ENCODE measurements at places on chromosomes 11 and 22. TPM values are rescaled to one million over a fixed set of nuclear protein-coding genes. Genes with fewer than 3 reads are reported as not detected.

GRCh38 chr22:47718337-47718736, 955.9 kb downstream of the TBC1D22A start:
- DNase-seq = no peak

DNA sequence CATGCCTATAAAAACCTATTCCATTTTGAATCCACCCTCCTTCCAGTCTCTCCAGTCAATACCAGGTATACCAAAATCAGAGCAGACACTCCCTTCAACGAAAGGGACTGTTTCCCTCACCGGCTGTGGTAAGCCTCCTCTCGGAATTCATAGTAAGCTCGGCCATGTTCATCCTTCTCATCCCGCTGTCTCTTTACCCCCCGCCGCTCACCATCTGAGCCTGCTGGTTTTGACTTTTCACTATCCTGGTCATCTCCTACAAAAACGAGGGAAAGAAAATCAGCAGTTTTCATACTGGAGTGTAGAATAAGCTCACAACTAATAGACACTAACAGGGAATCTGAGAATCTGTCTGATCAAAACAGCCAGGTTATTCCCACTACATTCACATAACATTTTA, 3.1 kb downstream of the HNRNPUL2 start:
- DNase-seq = no peak

DNA sequence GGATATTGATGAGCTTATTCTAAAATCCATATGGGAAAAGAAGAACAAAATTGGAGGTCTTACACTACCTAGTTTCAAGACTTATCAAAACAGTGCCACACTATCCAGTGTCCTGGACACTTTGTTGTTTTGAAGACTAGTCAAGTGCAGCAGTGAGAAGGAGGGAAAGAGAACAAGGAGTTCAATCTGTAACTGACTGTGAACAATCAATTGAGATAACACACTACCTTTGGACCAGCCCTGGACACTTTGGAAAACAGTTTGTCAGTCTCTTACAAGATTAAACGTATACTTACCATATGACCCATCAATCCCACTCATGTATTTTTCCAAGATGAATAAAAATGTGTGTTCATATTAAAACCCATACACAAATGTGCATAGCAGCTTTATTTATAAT, 10.0 kb upstream of the CSTF3 start:
- DNase-seq = no peak

DNA sequence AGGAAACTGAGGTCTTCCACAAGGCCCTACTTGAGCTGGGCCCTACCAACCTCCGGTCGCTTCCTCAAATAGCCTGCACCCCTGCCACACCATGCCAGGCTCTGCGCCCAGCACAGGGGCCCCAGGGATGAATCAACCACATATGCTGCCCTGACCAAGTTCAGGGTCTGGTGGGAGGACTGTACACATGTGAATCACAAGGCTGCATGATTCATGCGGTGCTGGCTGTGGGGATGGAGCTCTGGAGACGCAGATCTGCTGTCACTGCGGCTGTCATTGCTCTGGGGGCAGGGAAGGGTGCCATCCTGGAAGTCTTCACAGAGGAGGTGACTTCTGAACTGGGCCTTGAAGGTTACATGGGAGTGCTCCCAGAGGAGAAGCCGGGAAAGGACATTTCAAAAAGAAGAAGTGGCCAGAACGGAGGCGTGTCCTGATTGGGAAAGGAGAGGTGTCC, 21.5 kb downstream of the CYTH4 start:
- no peak for DNase-seq

- no peak for DNase-seq
These were observed 353.7 kb downstream of the MIAT start for GRCh38 chr22:27011133-27011532.

GRCh38 chr11:104837969-104838639, 60.2 kb downstream of the CASP12 start:
- DNase-seq = no peak

- DNase-seq = no peak
These were observed 74.9 kb downstream of the PACSIN2 start for GRCh38 chr22:42939941-42940653.

- DNase-seq = no peak
These were observed 29.8 kb upstream of the NFAM1 start for GRCh38 chr22:42462016-42462415.

- DNase-seq = no peak
These were observed 51.9 kb downstream of the BUD13 start for GRCh38 chr11:116720895-116721294.

- no peak for DNase-seq
These were observed 16.0 kb downstream of the RBM7 start for GRCh38 chr11:114416441-114416961.

- DNase-seq = no peak
These were observed 3.0 kb downstream of the LYVE1 start for GRCh38 chr11:10565493-10565892.

DNA sequence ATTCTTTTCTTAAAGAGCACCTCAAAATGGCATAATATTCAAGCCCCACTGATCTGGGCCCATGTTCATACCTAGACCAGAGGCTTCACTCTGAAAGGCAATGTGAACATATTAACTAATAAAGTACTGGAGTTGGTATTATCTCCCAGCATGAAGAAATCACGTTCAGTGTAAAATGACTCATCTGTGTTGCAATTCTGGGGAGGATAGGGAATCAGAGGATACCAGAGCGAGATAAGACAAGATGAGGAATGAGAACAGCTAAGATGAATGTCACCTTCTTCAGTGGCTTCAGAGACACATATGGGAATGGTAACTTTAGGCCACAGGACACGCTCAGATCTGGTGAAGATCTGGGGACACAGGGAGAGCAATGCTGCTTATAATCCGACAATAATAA, 121.1 kb downstream of the NTM start:
- DNase-seq = no peak

DNA sequence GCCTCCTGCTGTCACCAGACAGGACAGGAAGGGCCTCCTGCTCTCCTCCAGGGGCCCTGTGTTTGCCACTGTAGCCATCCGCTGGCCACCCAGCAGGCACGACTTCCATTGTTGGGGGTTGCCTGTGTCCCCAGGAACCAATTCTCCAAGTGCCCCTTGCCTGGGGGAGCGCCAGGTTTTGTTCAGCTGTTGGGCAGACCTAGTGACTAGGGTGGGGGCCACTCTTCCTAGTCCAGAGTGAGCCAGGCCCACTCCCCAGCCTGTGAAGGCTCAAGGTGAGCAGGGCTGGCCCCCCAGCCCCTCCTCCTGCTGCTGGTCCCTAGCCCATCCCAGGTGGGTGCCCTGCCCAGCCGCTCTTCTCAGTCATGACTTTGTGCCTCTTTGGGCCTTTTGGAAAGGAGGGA, 30.9 kb downstream of the OSBPL5 start:
- DNase-seq = no peak

GRCh38 chr22:45991098-45991497, 14.1 kb upstream of the WNT7B start:
- DNase-seq = no peak

GRCh38 chr22:32904044-32904443, 102.5 kb downstream of the TIMP3 start:
- no peak for DNase-seq

DNA sequence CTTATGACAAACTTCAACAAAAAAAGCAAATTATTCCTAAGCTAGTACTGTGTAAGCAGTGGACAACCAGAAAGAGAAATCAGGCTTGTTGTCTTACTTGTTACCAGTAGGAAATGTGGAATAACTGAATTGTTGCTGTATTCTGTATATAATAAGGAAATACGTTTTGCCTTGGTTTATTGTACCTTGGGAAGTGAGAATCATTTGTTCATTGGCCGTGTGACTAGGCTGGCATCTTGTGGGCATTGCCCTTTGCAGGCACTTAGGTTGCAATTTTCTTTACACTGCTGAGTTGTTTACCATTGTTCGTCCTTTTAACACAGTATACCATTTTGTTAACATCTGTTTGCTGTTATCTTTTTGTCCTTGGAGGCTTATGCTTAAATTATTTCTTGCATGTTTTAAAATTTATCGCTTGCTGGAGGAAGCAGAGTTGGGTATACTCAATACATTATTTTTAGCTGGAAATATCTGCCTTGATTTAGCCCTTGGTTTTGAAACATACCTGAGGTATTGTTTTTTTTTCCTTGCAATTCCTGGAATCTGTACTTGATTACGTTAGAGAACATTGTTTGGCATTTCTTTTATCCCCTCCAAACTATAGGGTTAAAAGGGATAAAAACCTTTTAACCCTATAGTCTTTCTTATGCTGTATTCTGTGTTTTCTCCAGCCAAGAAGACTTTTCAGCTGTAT, 109.3 kb downstream of the DDX10 start:
- no peak for DNase-seq

DNA sequence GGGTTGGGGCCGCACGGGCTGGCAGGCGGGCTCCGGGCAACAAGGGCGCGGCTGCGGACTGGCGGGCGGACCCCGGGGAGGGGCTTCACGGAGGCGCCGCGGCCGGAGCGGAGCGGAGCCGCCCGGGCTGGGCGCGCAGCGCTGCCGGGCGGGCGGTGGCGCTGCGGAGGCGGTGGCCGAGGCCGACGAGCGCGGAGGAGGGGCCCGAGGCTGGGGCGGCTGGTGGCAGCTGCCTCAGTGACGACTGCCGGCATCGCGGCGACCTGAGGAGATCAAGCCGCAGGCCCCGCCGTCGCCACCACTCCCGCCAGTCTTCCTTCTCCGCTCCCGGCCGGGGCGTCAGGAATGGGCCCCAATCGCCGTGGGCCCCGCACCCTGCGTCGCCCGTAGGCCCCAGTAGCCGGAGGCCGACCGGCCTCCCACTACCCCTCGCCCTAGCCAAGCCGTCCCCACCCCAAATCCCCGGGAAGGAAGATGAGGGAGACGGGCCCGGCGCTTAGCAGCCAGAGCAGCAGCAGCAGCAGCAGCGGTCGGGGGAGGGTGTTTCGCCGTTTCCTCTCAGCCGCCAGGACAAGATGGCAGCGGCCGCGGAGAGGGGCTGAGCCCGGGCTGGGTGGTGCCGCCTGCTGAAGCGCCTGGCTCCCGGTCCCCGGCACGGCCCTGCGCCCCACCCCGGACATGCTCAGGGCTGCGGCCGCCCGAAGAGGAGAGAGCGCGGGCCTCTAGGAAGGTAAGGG, at the start of gene HIPK3:
Gene HIPK3, plus strand, starts transcription at position 222 of the 737 bp plus-strand sequence.
- no peak for DNase-seq

GRCh38 chr22:29096736-29097669, 24.2 kb downstream of the KREMEN1 start:
- DNase-seq = no peak

DNA sequence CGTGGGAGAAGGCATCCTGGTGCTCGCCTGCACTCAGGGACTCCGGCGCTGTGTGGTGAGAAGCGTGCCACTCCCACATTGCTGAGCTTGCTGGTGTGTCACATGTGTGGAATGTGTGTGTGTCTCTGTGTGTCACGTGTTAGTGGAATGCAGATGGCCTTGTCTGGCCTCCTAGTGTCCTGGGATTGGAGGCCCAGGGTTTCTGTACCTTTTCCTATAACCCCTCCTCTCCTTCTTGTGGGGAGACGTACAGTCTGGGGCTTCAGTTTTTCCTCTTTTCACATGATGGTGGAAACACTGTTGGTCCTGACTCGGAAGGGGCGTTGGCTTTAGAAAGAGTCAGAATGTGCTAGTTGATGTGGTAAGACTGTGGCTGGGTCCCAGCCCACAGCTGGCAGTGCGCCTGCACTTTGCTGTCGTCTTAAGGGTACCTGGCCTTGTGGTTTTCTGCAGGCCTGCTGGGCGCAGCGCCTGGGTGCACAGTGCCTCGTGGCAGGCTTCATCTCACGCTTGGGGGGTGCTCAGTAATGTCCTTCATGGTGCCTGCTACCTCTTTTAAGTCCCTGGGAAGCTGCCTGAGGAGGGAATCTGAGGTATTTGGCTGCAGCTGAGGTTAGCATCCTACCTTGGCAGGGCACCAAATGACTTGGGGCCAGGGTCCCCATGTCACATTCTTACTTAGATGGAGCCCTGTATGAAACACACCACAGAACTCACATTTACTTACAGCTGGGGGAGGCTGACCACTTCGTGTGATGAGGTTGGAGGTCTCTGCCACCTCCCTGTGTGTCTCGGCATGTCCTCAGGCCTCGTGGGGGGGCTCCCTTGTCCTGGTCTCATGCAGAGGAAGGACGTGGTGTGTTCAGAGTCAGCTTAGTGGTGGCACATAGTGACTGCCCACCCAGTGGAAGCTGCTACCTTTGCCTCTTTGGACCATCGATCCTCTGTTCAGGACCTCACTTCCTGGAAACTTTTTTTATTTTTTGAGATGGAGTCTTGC, 61.9 kb downstream of the MED15 start:
- no peak for DNase-seq

GRCh38 chr22:43110444-43110926, at the start of gene BIK:
Gene BIK, plus strand, starts transcription at chr22:43110750. Its CDS starts 13,273 bp downstream, at chr22:43124023.
- no peak for DNase-seq

DNA sequence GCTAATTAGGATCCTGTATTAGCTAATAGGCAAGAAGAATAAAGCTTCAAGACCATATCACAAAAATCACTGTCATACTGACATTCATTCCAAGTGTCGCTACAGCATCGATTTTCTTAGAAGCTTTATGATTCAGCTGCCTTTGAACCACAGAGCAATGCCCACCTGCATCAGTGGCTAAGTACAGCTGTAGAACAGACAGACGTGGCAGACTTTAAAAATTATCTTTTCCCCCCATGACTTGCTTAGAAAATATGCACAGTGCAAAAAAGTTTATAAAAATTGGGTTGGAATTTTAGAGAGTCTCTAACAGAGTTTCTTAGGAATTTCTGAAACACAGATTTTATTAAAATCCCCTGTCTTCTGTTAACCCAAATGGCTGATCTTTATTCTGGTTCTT, 120.8 kb downstream of the CADM1 start:
- no peak for DNase-seq

DNA sequence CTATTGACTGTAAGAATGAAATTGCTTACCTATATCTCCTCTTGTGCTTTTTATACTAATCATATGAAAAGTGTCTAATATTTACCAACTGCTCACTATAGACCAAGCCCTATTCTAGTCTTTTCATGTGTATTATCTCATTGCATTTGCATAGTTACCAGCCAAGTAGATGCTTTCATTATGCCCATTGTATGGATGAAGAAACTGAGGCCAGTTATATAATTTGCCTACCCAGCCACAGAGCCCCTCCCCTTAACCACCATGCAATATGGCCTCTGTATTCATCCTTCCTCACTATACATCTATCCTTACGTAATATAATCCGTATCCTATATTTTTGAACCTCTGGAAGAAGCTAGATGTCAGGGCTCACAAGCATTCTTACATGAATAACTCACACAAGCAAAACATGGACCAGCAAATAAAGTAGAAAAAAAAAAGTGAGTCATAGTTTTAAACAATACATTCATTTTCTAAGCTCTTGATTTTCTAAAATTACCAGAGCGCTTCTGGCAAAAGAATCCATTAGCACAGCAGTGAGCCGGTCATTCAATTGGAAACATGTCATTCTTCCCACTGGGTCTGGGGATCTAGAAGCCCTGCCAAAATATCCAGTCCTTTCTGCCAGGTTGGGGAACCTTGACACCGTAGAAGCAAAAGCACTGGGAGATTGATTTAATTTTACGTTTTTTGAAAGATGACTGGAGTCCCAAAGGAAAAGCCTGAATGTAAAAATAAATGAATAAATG, 80.0 kb downstream of the C11orf91 start:
- no peak for DNase-seq

Gene FAM181B
- polyA plus RNA-seq = 3.3 TPM

Gene OPCML
- 15.2 TPM for polyA plus RNA-seq

Gene CNTN5
- 24.5 TPM for polyA plus RNA-seq

Gene OR2D2
- polyA plus RNA-seq = not detected

Gene SAA1
- polyA plus RNA-seq = not detected

Gene PNPLA5
- 0.07 TPM for polyA plus RNA-seq

Gene E2F8
- polyA plus RNA-seq = 7.4 TPM

Gene TBX1
- 0.95 TPM for polyA plus RNA-seq

Gene SGSM1
- 2.2 TPM for polyA plus RNA-seq

Gene GAL
- polyA plus RNA-seq = 0.30 TPM

Gene TRIM51
- not detected for polyA plus RNA-seq

Gene TRIM51G
- not detected for polyA plus RNA-seq

Gene MAP6
- polyA plus RNA-seq = 8.4 TPM

Gene ABCG4
- polyA plus RNA-seq = 1.2 TPM

Gene MCAM
- polyA plus RNA-seq = 55.5 TPM

Gene NUP50
- 55.6 TPM for polyA plus RNA-seq

Gene C11orf42
- polyA plus RNA-seq = 1.0 TPM

Measured in renal cortex interstitium (tissue), 15 donors.